ENCODE measurements at places on chromosomes 16 and 17.

GRCh38 chr17:41529491-41529915 is 1.4 kb upstream of the KRT19 start:
- DNase-seq, result no peak

GRCh38 chr17:80793851-80794267 is 197.8 kb upstream of the CHMP6 start:
- DNase-seq, result no peak

DNA sequence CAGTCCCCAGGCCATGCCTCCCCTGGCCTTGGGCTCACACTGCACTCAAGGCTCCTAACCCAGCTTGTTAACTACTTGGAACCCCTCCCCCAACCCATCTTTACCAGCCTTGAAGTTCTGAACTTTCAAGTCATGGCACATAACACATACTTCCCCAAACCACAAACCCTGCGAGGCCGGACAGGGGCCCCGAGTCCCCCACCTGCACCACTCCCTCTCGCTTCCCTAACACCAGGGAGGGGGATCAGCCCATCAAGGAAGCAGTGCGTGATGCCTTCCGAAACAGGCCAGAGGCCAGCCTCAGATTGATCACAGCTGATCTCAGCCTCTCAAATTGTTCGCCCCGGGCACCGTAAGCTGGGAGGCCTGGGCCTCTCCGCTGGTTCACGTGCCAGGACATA is 3.0 kb upstream of the NLRC3 start:
- DNase-seq, result no peak

DNA sequence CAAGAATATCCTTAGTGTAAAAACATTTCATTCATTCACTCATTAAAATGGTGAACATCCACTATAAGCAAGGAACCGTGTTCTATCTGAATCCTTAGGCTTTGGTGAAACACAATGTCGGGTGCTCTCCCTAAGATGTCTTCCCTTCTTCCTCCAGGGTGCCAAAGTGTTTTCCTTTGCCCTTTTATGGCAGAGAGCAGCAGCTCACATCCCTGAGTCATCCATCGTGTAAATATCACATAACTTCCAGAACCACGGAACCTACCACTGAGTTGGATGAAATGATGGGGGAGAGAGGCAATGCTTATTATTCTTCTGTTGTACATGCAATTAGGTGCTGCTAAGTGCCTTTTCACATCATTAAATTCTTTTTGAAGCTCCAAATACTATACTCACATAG is 50.2 kb downstream of the DNAH3 start:
- DNase-seq, result no peak

DNA sequence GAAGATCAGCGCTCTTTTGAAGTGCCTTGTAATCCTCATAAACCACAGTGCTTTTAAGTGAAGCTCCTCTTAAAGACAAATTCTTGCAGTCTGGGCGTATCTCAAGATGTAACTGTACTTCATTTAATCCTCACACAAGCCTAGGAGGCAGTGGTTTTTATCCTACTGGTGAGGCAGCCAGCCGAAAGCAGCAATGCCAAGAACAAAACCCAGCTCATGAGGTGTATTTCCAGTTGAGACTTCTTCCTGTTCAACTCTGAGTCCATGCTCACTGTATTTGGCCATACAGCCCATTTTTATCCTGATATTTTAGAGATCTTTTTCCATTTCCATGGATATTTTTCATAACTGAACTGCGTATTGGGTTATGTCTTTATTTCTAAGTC is 13.7 kb downstream of the CTRB2 start:
- DNase-seq, result no peak

DNA sequence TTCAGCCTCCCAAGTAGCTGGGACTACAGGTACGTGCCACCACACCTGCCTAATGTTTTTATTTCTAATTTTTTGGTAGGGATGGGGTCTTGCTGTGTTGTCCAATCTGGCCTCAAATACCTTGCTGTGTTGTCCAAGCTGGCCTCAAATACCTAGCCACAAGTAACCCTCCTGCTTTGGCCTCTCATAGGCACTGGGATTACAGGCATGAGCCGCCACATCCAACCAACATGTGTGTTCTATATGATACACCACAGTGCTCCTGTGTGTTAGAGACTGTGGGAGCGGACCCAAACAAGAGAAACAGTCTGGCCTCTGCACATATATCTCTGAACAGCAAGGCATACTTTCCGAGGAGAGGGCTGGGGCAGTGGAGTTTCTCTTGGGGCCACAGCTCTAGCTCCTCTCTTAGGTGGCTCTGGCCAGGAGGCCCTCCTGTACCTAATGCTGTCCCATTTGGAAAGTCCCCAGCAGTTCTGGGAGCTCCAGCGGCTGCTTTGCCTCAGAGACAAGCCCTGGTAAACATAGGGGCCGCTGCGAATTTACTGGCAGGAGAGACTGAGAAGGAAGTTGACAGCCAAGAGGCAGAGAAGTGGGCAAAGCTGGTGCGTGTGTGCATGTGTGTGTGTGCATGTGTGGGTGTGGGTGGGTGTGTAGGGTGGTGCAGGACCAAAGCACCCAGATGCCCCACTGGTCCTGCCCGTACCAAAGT is 95.0 kb downstream of the RAB11FIP4 start:
- no peak for DNase-seq

GRCh38 chr17:64632606-64633005 is 29.5 kb downstream of the SMURF2 start:
- no peak for DNase-seq

- no peak for DNase-seq
Observed at GRCh38 chr17:33511670-33512069, 218.6 kb upstream of the ASIC2 start.

- no peak for DNase-seq
Observed at GRCh38 chr17:7001318-7001961, 5.6 kb downstream of the ALOX12 start.

- no peak for DNase-seq
Observed at GRCh38 chr17:40506786-40507185, 5.4 kb upstream of the TNS4 start.

DNA sequence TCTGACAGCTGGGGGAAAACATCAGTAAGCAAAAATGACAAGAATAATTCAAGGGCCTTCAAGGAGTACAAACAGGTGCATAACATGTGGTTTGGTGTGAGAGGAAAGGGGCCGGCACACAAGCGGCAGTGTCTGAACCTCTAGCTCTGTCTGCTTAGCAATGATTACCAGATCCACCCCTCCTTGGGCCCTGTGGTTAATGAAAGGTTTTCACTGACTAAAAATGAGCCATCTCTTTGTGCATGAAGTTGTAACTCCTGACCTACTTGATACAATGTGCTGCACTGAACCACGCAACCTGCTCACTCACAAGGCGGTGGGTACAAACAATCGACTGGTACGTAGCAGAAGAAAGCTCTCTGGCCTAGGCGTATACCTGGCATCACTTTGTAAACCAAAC is 15.1 kb downstream of the FAM117A start:
- no peak for DNase-seq

GRCh38 chr17:75001915-75002843 is 10.3 kb upstream of the MRPL58 start:
- no peak for DNase-seq

DNA sequence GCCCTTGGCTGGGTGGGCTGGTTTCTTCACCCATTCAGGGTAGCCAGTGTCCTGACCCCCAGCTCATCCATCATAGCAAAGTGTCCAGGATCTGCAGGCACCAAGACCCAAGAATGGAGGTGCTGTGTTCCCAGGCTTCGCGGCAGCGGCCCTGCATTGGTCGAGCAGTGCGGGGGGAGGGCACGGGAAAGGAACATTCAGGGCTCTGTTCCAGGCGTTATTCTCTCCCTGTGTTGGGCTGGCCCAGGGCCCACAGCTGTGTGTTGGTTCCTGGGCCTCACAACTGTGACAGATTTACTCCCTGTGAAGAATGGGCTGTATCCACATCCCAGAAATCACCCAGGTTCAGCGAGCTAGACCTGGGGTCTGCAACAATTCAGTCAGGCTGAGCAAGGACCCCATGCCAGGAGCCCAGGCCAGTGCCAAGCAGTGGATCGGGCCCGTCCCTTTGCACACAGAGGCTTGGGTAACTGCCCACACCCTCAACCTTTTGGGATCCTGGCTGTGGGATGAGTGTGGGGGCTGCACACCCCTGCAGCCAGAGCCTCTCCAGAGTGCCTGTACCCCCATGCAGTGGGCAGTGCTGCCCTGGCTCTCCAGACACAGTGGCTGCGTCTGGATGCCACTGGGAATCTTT is 10.0 kb downstream of the GPT2 start:
- no peak for DNase-seq

- no peak for DNase-seq
Observed at GRCh38 chr17:42133461-42134041, 10.9 kb downstream of the HSPB9 start.

DNA sequence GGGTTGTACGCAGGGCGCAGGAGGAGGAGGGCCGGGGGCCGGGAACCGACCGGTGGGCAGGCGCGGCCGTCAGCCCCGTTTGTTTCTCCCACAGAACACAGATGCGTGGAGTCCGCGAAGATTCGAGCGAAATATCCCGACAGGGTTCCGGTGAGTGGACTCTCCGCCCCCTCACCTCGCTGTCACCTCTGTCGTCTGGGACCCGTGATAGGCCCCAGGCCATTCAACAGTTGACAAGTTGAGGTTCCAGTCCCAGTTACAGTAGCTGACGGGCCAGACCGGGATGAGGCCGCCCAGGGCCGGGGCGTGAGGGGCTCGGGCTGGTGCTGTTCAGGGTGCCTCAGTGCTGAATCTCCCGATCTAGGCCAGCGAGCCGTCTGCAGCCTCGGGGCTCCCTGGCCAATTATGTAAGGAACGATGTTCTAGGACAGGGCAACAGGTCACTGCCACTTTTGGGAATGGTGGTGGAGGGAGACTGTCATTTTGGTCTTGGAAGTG is 628 bp downstream of the GABARAPL2 start:
- no peak for DNase-seq

- DNase-seq, result no peak
Observed at GRCh38 chr17:75913537-75914210, 9.0 kb upstream of the MRPL38 start.

- DNase-seq, result no peak
Observed at GRCh38 chr16:54923055-54923473, 7.6 kb upstream of the IRX5 start.

DNA sequence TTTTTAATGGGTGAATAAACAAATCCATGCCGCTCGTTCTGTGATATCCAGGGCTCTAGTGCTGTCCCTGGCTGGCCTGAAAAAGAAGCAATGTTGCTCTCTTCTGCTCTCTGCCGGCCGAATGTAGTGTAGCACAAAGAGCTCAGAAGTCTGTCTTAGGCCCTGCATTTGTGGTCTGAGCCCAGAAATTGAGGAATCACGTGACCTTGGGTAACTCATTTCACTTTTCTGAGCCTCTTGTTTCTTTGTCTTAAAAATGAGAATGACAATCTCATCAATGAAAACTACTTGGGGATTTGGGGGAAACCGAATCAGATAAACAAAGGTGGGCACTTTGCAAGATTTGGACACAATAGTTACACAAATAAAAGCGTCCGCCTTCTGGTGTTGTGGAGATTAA is 381.6 kb upstream of the ASIC2 start:
- no peak for DNase-seq

- DNase-seq, result no peak
Observed at GRCh38 chr16:78523212-78523985, 423.9 kb downstream of the WWOX start.

DNA sequence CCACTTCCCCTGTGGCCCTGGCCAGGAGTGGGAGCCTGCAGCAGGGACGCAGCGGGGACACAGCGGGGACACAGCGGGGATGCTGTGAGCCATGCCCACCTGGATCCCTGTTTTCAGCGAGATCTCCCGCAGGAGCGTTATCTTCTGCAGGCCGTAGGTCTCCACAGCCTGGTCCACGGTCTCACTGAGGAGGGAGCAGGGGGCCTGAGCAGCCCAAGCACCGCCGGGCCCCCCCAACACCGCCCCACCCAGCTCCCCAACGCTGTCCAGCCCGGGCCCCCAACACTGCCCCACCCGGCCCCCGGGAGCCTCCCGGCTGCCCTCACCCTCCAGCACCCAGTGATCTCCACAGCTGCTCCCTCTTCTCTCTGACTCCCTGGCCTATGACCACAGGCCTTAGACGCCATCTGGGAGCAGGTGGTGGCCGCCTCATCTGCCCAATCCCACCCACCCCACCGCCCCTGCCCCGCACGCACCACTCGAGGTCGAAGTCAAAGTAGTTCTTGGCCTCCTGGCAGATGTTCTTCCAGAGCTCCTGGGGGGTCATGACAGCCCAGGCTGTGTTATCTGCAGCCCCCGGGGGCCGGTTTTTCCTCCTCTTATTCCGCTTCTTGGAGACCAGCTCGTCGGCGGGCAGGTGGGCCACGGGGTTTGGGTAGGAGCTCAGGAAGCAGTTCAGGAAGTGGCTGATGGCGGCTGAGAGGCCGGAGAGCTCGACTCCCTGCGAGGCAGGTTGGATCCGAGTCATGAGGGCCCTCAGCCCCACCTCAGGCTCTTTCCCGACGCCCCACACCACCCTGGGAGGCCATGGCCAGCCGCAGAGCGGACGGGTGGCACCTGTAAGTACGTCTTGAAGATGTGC is 17.0 kb downstream of the CLUH start:
- DNase-seq, result peak; percentile 39

- DNase-seq, result no peak
Observed at GRCh38 chr16:53849585-53849984, 145.6 kb downstream of the FTO start.

- no peak for DNase-seq
Observed at GRCh38 chr17:48994549-48995303, 2.5 kb upstream of the IGF2BP1 start.

DNA sequence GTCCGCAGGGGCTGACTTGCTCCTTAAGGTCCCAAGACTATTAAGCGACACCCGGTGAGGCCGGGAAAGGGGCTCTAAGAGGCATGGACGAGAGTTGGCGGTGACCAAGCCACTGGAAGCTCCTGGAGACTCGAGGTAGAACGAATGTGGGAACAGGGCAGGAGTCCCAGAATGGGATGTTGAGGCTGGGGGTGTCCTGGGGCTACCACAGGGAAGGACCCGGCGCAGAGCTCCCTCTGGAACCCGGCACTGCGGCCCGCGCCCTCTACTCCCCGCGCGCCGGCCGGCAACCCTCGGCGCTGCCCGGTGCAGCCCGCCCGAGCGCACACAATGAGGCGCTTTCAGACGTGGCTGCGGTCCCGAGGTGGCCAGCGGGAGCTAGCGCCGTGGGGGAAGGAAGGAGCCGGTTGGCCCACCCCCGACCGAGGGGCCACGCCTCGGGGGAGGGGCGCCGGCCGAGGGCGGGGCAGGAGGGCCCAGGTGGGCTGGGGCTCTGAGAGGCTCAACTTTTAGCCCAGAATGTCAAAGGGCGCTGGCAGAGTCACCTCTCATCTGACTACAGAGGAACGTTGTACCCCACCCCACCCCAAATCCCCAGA is at the start of gene CHST6:
TSS of gene CHST6 (minus strand) at position 366 of the 599 bp plus-strand sequence. CDS start 15,613 bp downstream, outside the sequence.
- no peak for DNase-seq

- no peak for DNase-seq
Observed at GRCh38 chr17:82720204-82720603, 3.7 kb downstream of the FN3KRP start.

- DNase-seq, result no peak
Observed at GRCh38 chr17:16314189-16314588, 39.1 kb downstream of the CENPV start.

All from RWPE2 (cell line).